Choroid plexus epithelial cell (primary cell): ENCODE measurements at places on chromosomes 1 and 21.
A peak's percentile ranks its signal among the peaks of the same experiment; 100 is the strongest.

DNA sequence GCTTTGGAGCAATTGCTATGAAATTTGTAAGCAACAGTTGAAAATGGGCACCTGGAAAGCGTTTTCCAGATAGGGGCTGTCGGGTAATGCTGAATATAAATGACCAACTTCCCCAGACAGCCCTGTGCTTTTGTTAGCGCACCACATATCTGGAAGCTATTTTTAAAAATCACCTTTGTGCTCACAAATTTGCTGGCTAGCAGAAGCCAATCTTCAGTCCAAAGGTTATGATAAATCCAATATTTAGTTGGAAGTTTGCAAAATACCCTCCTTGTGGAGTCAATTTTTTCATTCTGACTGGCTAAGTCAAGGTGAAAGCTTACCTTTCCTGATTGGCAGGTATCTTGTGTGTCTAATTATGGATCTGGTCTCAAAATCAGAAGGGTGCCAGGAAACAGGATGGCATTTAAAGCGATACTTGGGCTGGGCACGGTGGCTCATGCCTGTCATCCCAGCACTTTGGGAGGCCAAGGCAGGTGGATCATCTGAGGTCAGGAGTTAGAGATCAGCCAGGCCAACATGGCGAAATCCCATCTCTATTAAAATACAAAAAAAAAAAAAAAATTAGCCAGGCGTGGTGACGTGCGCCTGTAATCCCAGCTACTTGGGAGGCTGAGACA, 124.1 kb upstream of the AJAP1 start:
- no peak for DNase-seq

GRCh38 chr1:2431518-2431917, 19.2 kb upstream of the PEX10 start:
- DNase-seq = no peak

- peak; percentile 66 for DNase-seq
These were observed 94.1 kb downstream of the COL24A1 start for GRCh38 chr1:86062453-86062852.

GRCh38 chr1:158485455-158485854, 13.4 kb downstream of the OR10R2 start:
- DNase-seq = no peak

GRCh38 chr1:196997423-196997822, 20.1 kb downstream of the CFHR5 start:
- DNase-seq = peak; percentile 87

GRCh38 chr1:13790290-13791030, 90.5 kb downstream of the PRDM2 start:
- DNase-seq = no peak

- DNase-seq = no peak
These were observed 56.6 kb downstream of the ADSS2 start for GRCh38 chr1:244394826-244395765.

GRCh38 chr1:20063861-20064292, 6.1 kb upstream of the PLA2G5 start:
- peak; percentile 5 for DNase-seq

DNA sequence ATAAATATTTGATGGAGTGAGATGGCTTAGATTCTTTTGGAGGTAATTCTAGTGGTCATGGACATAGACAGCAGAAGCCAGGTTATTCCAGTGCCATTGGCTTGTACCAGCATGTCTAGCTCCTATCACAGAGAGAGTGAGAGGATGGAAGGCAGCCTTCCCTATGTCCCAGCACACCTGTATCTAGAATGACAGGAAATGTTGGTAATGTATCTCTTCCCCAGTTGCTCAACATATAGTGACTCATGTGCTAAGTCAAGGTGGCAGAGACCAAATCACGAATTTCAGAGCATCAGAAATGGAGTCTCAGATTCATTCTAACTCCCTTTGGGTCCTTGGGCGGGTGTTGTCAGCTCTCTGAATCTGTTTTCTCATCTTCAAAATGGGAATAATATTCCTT, 28.4 kb downstream of the METTL13 start:
- DNase-seq = no peak

GRCh38 chr1:246448373-246448772, 58.7 kb downstream of the SMYD3 start:
- no peak for DNase-seq

- DNase-seq = peak; percentile 38
These were observed 182.0 kb upstream of the RUNX1 start for GRCh38 chr21:35231090-35231489.
